ENCODE measurements at places on chromosomes 1 and 21. TPM values are rescaled to one million over a fixed set of nuclear protein-coding genes. Genes with fewer than 3 reads are reported as not detected.

GRCh38 chr1:96515430-96515829, 206.2 kb upstream of the PTBP2 start:
- no peak for DNase-seq

RPAP2 gene
- polyA plus RNA-seq = 26.6 TPM

- DNase-seq = no peak
Observed at GRCh38 chr1:26824731-26825130, 1.8 kb upstream of the ZDHHC18 start.

- DNase-seq = no peak
Observed at GRCh38 chr1:170768929-170769328, 105.0 kb downstream of the PRRX1 start.

NPPA gene
- polyA plus RNA-seq = 0.29 TPM

All from GM23338 (cell line).